Naive B cell (primary cell): ENCODE measurements at places on chromosomes 6 and 20.

DNA sequence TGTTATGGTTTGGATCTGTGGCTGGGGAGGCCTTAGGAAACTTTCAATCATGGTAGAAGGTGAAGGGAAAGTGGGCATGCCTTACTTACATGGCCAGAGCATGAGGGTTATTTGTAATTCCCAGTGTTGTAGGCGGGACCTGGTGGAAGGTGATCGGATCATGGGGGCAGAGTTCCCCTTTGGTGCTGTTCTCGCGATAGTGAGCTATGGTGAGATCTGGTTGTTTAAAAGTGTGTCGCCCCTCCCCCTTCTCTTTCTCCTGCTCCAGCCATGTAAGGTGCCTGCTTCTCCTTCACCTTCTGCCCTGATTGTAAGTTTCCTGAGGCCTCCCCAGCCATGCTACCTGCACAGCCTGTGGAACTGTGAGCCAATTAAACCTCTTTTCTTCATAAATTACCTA, 145.8 kb downstream of the TFAP2C start:
- no peak for DNase-seq

- no peak for DNase-seq
Observed at GRCh38 chr20:57251344-57251743, 15.1 kb downstream of the BMP7 start.

- DNase-seq: no peak
Observed at GRCh38 chr6:43887340-43887858, 117.4 kb downstream of the VEGFA start.

DNA sequence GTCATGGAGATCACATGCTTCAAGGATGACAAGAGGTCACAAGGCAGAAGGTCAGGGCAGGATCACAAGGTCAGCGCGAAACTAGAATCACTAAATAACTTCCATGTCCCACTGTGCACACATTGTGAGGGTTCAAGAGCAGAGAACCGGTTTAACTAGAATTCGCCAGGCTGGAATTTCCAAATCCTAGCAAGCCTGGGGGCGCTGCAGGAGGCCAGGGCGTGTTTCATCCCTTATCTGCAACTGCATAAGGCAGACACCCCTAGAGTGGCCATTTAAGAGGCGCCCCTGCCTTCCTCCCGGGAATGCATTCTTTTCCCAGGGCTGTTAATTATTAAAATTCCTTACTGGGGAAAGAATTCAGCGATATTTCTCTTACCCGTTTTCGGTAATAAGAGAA, 40.2 kb upstream of the SLC22A1 start:
- DNase-seq: no peak

GRCh38 chr20:10180651-10181235, 37.9 kb upstream of the SNAP25 start:
- no peak for DNase-seq

- no peak for DNase-seq
Observed at GRCh38 chr6:169166896-169167580, 86.6 kb downstream of the THBS2 start.

DNA sequence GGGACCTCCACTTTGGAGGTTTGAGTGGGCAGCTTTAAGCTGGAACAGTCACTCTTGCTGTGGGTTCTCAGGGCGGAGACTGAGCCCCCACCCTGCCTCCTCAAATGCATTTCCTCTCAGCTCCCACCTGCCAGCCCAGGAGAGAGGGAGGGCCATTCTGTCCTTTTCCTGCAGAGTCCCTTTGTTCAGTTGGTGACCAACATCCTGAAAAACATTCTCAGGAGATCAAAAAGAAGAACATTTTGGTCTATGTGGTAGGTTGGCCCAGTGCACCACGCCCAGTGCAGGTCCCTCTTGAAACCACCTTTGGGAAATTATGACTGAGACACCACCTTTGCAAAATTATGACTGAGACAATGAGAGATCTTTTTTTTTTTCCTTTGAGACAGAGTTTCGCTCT, 13.4 kb downstream of the SLC52A3 start:
- DNase-seq: no peak

DNA sequence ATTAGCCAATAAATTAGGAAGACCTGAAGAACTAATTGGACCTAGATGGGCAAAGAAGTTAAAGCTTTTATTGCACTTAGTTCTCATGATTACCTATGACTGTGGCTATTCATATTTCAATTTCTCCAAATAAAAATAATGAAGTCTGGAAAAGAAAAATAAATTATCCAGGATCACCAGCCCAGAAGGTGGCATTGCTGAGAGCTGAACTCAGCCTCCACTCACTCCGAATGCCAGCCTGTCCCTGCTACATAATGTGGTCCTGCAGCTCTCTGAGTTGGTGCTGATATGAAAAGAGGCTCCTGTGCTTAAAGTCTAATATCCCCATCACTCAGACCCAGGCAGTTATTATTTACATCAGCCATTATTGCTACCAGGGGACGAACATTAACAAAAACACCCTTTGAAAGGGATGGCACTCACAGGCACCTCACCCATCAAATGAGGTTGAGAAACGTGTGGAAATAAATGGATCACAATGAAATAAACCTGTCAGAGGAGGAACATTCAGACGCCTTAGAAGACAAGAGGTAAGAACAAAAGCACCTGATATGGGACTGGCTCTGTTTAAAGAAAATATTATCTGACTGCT, 649.7 kb upstream of the CHD6 start:
- no peak for DNase-seq

GRCh38 chr6:117624869-117625481, 22.7 kb upstream of the GOPC start:
- no peak for DNase-seq

GRCh38 chr20:20060234-20060998, 8.1 kb downstream of the CFAP61 start:
- no peak for DNase-seq

GRCh38 chr6:130229645-130230044, 6.9 kb upstream of the SAMD3 start:
- DNase-seq: no peak

- DNase-seq: no peak
Observed at GRCh38 chr20:57900226-57900905, 190.6 kb upstream of the PMEPA1 start.

GRCh38 chr6:149006671-149007070, 259.8 kb downstream of the UST start:
- no peak for DNase-seq

GRCh38 chr20:61758564-61759200, 307.0 kb downstream of the TAF4 start:
- DNase-seq: no peak

DNA sequence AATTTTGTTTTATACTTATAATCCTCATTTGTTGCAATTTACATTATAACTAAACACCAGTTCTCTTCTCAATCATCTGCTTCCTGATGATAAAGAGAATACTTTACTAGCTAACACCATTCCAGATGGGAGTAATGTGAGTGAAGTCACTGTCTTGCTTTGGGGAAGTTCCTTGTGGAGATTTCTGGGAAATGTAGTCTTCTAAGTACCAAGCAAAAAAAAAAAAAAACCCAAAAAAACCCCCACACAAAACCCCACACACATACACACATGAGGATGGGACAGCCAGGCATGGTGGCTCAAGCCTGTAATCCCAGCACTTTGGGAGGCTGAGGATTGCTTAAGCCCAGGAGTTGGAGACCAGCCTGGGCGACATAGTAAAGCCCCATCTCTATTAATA, 2.2 kb upstream of the SNPH start:
- DNase-seq: no peak

- DNase-seq: no peak
Observed at GRCh38 chr20:36917943-36918342, 33.6 kb downstream of the SAMHD1 start.

- DNase-seq: no peak
Observed at GRCh38 chr6:106847116-106847515, 127.4 kb downstream of the CD24 start.

DNA sequence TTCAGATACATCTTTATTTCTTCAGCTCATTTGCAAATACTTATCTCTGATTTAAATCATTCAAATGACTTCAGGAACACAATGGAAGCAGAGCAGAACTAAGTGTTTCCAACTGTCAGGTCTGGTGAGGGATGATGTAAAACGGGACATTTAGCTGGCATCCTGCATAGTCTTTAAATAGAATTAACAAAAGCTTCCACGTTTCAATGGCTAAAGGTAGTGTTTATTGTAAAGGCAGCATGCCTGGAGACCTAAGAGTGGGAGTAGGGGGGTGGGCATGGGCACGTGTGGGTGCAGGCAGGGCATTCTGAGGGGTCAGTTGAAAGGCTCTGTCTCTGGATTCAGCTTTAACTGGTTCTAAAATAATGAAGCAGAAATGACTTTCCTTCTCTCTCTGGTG, 174.9 kb downstream of the PLCB1 start:
- no peak for DNase-seq

DNA sequence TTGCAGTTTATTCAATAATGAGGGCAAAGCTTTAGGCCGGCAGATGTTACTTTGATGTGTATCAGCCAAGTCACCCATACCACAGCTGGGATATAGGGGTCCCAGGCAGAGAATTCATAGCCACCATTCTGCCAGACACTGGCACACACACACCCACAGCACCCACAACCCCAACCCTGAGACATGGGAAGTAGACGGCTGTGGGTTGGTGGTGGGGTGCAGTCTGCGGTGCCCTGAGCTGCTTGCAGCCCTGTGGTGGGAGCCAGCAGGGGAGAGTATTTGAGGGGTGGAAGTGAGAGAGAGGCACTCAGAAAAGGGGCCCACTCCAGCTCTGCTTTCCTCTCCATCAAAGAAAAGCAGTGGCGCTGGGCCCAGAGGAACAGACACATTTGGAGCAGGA, 125.3 kb downstream of the FOXO3 start:
- no peak for DNase-seq

DNA sequence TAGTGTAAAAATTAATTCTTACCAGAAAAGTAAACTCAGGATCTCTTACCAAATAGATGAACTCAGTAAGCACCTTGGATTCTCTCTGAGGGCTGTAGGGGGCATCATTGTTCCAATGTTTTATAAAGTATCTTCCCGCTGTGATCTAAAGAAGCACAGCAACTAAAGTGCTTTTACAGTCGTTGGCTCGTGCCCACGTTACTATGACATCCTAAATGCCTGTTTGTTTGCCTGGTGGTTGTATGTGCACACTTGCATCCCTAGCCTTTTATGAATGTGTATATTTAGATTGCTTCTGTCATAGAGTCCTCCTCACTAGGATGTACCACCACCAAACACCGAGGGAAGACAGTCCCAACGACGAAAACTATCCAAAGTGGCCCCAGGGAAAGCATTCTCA, 34.5 kb downstream of the SLX4IP start:
- no peak for DNase-seq

- DNase-seq: no peak
Observed at GRCh38 chr20:39133201-39133600, 171.1 kb downstream of the DHX35 start.

GRCh38 chr6:114810468-114810867, 467.6 kb upstream of the HS3ST5 start:
- DNase-seq: no peak

GRCh38 chr6:140376209-140376608, 1001.8 kb upstream of the CITED2 start:
- DNase-seq: no peak

DNA sequence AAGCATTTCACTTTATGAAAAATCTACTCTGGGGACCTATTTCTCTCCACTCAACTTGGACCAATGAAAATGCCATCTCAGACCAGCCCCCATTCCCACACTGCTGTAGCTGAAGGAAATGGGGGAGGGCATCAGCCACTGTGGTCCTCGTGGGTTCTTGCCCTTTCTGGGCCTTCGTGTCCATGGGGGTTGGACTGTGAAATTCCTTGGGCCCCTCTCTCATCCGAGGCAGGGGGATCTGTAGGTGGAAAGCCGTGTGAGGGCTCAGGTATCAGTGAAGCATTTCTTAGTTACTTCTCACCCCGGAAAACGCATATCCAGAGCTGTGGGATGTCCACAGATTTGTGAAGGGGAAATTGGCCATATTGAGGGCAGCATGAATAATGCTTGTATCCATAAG, 147.9 kb downstream of the CDC5L start:
- DNase-seq: no peak

DNA sequence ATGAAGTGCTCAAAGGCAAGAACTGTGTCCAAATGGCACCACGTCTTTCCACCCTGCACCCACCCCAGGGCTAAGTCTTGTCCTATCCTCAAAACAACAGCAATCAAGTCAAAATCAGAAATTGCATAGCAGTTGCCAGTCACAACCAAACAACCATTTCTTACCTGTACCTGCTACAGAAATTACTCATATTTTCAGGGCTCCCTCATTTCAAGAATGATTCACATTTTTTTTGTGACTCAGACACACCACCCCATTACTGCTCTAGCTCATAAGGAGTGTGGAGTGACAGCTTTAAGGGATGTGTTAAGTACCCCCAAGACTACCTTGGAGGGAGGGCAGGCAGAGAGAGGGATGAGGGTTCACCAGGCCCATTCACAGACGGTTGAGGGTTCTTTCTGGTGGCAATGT, 111.7 kb downstream of the TRERF1 start:
- DNase-seq: no peak

- no peak for DNase-seq
Observed at GRCh38 chr6:3912361-3913076, 63.3 kb downstream of the FAM50B start.

DNA sequence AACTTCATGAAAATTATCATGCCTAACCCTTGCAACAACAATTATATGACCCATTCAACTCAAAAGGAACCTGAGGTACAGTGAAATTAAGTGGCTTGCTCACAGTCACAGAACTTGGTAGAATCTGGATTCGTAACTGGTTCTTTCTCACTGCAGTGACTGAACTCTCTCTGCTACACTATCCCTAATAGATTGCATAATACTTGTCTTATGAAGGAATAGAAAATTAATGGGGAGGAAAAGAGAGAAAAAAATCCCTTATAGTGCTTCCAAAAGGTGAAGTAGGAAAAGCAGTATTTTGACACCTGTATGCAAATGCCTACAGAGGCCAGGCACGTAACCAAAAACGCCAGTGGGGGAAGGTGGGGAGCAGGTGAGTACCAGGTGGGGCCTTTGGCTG, 186.6 kb downstream of the LY86 start:
- DNase-seq: no peak

- no peak for DNase-seq
Observed at GRCh38 chr20:1229541-1229940, 3.7 kb downstream of the RAD21L1 start.
